ENCODE measurements at places on chromosomes 12 and 14. TPM values are rescaled to one million over a fixed set of nuclear protein-coding genes. Genes with fewer than 3 reads are reported as not detected.

Gene NPFF
- not detected for total RNA-seq

Gene FAM181A
- total RNA-seq, result not detected

Gene ADIPOR2
- 38.3 TPM for total RNA-seq

Gene IL22
- total RNA-seq, result not detected

Gene NINJ2
- 5.5 TPM for total RNA-seq

Measured in subcutaneous preadipocyte (primary cell).